Transverse colon (tissue), 4 donors: ENCODE measurements at places on chromosomes 11 and 22. TPM values are rescaled to one million over a fixed set of nuclear protein-coding genes. Genes with fewer than 3 reads are reported as not detected.

The TPBGL gene
- 0.40 TPM for total RNA-seq

The TCN2 gene
- 37.8 TPM for total RNA-seq

DNA sequence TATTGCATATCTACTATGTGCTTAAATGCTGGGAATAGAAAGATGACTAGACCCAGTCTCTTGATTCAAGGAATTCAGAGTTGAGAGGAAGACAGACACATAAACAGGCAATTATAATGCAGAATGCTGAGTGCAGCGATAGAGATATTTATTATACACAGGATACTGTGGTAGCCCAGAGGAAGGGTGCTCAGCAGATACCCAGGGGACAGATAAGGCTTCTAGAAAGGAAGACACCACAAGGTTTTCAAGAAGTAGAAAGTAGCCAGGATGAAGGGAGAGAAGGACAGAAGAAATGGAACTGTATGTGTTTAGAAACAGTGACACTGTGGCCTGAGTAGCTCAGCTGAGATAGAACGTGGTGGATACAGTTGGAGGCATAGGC is 79.4 kb upstream of the NNMT start:
- no peak overlapping the region for H3K27ac ChIP-seq
- no peaks in the 10 kb centered on the region for H3K36me3 ChIP-seq
- H3K4me3 ChIP-seq: no peak overlapping the region
- no peaks in the 10 kb centered on the region for H3K27me3 ChIP-seq
- no peak for DNase-seq

DNA sequence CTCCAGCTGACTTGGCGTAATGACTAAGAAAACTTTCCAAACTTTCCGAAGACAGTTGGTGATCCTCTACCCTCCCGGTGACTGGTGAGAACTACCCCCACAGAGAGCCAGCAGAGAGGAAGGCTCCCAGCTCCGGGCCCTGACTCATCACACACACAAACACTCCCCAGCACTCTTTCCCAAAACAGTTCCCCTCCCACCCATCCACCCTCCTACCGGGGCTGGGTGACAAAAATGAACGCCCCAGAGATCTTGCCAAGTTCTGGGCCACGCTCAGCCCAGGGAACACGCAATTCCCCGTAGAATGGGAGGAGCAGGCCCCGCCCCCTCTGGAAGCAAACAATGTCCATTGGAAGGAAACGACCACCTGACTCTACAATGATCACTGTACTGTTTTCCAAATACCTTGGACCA is 21.3 kb upstream of the JAM3 start:
- peak overlapping the region; percentile 1 for H3K4me3 ChIP-seq
- peak overlapping the region; percentile 62 for H3K27ac ChIP-seq
- H3K36me3 ChIP-seq: no peaks in the 10 kb centered on the region
- H3K27me3 ChIP-seq: peaks cover 6% of the 10 kb centered on the region
- peak; percentile 68 for DNase-seq

The ACRV1 gene
- not detected for total RNA-seq

DNA sequence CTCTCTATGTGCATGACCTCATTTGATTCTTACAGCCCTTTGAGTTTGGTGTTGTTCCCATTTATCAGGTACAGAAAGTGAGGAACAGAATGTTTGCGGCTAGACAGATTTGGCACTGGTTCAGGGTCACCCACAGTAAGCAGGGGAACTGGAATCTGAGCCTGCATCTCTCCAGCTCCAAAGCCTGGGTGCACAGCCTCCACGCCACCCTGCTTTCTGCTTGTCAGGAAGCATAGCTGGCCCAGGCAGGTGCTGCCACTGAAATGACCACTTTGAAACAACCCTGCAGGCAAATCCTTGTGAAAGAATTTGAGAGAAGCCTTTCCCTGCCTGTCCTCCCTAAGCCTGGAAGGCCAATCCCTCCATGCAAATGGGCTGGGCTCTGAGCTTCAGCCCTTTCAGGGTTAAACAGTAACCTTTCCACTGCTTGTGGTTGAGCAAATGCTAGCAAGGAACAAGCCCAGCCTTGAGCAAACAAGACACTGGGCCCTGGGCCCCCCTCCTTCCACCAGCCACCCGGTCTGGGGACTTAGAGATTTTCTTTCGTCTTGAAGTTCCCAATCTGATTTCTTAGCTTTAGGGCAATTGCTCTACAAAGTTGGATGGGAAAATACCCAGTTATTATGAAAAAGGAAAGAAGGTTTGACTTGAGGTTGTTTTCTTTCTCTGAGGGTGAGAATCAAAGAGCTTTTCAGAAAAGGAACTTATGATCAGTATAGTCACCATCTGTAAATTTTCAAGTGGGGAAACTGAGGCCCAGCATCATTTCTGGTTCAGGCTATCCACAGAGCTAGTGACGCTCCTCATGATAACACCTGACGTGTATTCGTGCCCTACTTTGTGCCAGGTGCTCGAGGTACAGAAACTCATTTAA is 19.4 kb downstream of the EHF start:
- no peak overlapping the region for H3K4me3 ChIP-seq
- H3K4me1 ChIP-seq: peaks cover 74% of the 10 kb centered on the region
- H3K27ac ChIP-seq: peak overlapping the region; percentile 89
- no peaks in the 10 kb centered on the region for H3K36me3 ChIP-seq
- H3K27me3 ChIP-seq: no peaks in the 10 kb centered on the region
- DNase-seq: peak; percentile 85

DNA sequence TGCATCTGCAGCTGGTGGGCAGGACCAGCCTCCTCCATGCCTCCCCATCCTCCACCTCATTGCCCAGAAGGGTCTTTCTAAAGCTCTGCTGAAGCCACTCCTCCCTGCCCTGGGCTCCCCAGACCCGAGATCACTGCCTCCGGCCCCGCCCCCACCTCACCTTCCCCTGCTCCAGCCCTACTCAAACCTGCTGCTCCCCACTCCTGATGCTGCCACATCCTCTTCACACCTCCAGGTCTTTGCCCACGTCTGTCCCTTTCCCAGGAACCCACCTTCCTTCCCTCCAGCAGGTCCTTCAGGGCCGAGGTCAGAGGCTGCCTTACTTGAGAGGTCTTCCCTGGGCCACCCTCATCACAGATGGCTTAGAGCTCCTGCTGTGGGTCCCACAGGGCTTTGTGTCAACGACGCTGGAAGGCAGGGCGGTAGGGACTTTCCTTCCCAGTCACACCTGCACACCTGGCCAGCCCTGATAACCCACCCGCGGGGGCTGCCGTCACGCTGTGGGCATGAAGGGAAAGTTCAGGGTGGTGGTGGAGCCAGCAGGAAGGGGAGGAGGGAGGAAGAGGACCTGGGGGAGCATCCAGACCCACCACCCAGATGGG is 11.9 kb downstream of the WNT7B start:
- no peak for DNase-seq
- no peaks in the 10 kb centered on the region for H3K4me1 ChIP-seq
- H3K27me3 ChIP-seq: peaks cover 50% of the 10 kb centered on the region
- H3K27ac ChIP-seq: no peak overlapping the region

GRCh38 chr22:49906799-49907290 is 11.4 kb downstream of the ALG12 start:
- peaks cover 18% of the 10 kb centered on the region for H3K36me3 ChIP-seq
- H3K4me3 ChIP-seq: no peak overlapping the region
- DNase-seq: no peak
- H3K4me1 ChIP-seq: no peaks in the 10 kb centered on the region
- H3K27ac ChIP-seq: no peak overlapping the region
- H3K27me3 ChIP-seq: no peaks in the 10 kb centered on the region

The LDLRAD3 gene
- total RNA-seq: 43.2 TPM

The RASD2 gene
- total RNA-seq: 11.7 TPM

- DNase-seq: no peak
- H3K27ac ChIP-seq: no peak overlapping the region
- H3K4me1 ChIP-seq: no peaks in the 10 kb centered on the region
- H3K36me3 ChIP-seq: no peaks in the 10 kb centered on the region
- no peaks in the 10 kb centered on the region for H3K27me3 ChIP-seq
These were observed 20.7 kb upstream of the EMID1 start for GRCh38 chr22:29184849-29185490.

The DKK3 gene
- 27.2 TPM for total RNA-seq

The TRIM49 gene
- total RNA-seq: not detected

GRCh38 chr11:2809854-2810253 is 75.7 kb downstream of the CDKN1C start:
- H3K27ac ChIP-seq: peak overlapping the region; percentile 8
- H3K27me3 ChIP-seq: no peaks in the 10 kb centered on the region
- H3K4me3 ChIP-seq: no peak overlapping the region

GRCh38 chr11:76638270-76639197 is 32.0 kb downstream of the LRRC32 start:
- DNase-seq: no peak
- H3K27ac ChIP-seq: no peak overlapping the region
- no peaks in the 10 kb centered on the region for H3K27me3 ChIP-seq
- no peaks in the 10 kb centered on the region for H3K36me3 ChIP-seq

- no peak for DNase-seq
- H3K36me3 ChIP-seq: no peaks in the 10 kb centered on the region
These were observed 13.5 kb upstream of the VWA5A start for GRCh38 chr11:124101737-124102136.

The TSPAN32 gene
- total RNA-seq: 0.16 TPM
